Tibial nerve (tissue), 4 donors: ENCODE measurements at places on chromosomes 2 and 18. TPM values are rescaled to one million over a fixed set of nuclear protein-coding genes. Genes with fewer than 3 reads are reported as not detected.
A peak's percentile ranks its signal among the peaks of the same experiment; 100 is the strongest.

- no peaks in the 10 kb centered on the region for H3K27me3 ChIP-seq
- H3K36me3 ChIP-seq = no peaks in the 10 kb centered on the region
- no peak for DNase-seq
- no peak overlapping the region for H3K27ac ChIP-seq
- peaks cover 11% of the 10 kb centered on the region for H3K4me1 ChIP-seq
- H3K4me3 ChIP-seq = no peak overlapping the region
These were observed 80.0 kb downstream of the ETAA1 start for GRCh38 chr2:67476809-67477790.

DNA sequence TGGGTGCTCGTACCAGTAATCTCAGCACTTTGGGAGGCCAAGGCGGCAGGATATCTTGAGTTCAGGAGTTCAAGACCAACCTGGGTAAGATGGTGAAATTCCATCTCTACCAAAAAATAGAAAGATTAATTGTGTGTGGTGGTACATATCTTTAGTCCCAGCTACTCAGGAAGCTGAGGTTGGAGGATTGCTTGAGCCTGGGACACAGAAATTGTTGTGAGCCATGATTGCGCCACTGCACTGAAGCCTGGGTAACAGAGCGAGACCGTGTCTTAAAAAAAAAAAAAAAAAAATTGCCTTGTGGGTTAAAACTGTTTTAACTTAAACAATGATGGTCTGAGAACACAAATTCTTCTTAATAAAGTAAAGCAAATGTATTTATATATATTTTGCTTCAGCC, 49.6 kb downstream of the ATP9B start:
- no peaks in the 10 kb centered on the region for H3K36me3 ChIP-seq
- DNase-seq = no peak
- H3K4me1 ChIP-seq = peaks cover 7% of the 10 kb centered on the region
- no peak overlapping the region for H3K27ac ChIP-seq
- no peaks in the 10 kb centered on the region for H3K27me3 ChIP-seq

DNA sequence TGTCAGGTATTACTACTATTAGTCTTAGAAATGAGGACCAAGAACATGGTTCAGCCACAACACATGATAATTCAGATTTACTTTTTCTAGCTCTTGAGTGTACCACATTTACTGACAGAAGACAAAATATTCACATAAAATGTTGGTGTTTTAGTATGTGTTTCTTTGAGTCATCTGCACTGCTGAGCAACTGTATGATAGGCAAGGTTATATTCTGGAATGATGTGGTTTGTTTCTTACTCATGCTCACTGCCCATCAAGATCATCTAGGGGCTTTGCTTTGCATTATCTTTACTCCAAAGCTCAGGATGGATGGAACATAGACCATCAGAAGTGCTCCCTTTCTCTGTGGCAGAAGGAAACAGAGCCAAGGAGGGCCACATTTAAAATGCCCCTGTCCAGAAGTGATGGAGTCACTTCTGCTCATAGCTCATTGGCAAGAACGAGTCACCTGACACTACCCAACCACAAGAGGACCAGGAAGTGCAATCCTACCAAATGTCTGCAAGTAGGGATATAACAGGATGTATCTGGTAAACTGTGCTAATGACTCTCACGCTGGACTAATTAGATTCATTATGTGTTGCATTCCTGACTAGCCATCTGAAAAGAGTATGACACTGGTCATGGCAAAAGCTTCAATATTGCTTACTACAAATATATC, 81.5 kb downstream of the DIS3L2 start:
- H3K36me3 ChIP-seq = no peaks in the 10 kb centered on the region
- peaks cover 14% of the 10 kb centered on the region for H3K4me1 ChIP-seq
- no peak overlapping the region for H3K4me3 ChIP-seq
- no peak overlapping the region for H3K27ac ChIP-seq
- H3K27me3 ChIP-seq = no peaks in the 10 kb centered on the region

- no peaks in the 10 kb centered on the region for H3K27me3 ChIP-seq
- no peaks in the 10 kb centered on the region for H3K36me3 ChIP-seq
- no peak for DNase-seq
- no peaks in the 10 kb centered on the region for H3K4me1 ChIP-seq
- H3K4me3 ChIP-seq = no peak overlapping the region
- no peak overlapping the region for H3K27ac ChIP-seq
These were observed 67.4 kb downstream of the TPO start for GRCh38 chr2:1480671-1481076.

Gene FN1
- 398 TPM for total RNA-seq

DNA sequence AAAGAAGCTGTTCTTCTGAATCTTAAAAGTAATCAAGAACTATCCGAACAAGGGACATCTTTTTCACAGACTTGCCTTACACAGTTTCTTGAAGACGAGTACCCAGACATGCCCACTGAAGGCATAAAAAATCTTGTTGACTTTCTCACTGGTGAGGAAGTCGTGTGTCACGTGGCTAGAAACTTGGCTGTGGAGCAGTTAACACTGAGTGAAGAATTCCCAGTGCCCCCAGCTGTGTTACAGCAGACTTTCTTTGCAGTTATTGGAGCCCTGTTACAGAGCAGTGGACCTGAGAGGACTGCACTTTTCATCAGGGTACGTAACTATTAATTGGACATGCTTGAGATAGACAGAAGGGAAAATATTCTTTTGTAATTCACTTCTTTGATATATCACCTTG, 2.4 kb downstream of the MRPL44 start:
- no peaks in the 10 kb centered on the region for H3K27me3 ChIP-seq
- H3K27ac ChIP-seq = no peak overlapping the region
- peaks cover 48% of the 10 kb centered on the region for H3K4me1 ChIP-seq
- H3K4me3 ChIP-seq = no peak overlapping the region
- no peak for DNase-seq
- H3K36me3 ChIP-seq = no peaks in the 10 kb centered on the region

DNA sequence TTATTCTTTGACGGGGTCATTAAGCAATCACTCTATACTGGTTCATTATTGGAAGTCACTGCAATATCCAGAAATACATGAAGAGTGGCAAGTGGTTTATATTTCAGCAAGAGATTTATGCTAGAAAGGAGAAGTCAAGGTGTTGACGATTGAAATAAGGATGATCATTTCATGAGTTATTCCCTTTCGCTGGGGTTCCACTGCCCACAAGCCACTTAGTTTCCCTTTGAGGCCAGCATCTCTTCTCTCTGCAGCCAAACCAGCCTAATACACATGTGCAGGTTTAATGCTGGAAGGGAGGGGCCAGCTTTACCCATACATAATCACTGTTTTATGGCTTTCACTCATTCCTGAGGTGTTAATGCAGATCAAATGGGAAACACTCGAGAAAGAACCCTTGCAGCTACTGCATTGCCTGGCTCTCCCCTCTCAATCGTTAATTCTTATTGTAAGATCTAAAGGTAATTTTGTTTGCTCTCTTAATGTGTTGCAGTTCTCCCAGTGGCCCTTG, 108.4 kb downstream of the MEIS1 start:
- H3K27me3 ChIP-seq = no peaks in the 10 kb centered on the region
- H3K4me1 ChIP-seq = no peaks in the 10 kb centered on the region

Gene COL3A1
- 77.1 TPM for total RNA-seq

GRCh38 chr18:46343931-46344372, 239.8 kb downstream of the HAUS1 start:
- H3K27me3 ChIP-seq = no peaks in the 10 kb centered on the region
- no peak overlapping the region for H3K27ac ChIP-seq
- no peaks in the 10 kb centered on the region for H3K36me3 ChIP-seq
- H3K4me1 ChIP-seq = no peaks in the 10 kb centered on the region
- peak; percentile 12 for DNase-seq
- no peak overlapping the region for H3K4me3 ChIP-seq
